ENCODE measurements at places on chromosomes 3 and 15. TPM values are rescaled to one million over a fixed set of nuclear protein-coding genes. Genes with fewer than 3 reads are reported as not detected.

- DNase-seq, result no peak
Observed at GRCh38 chr3:122988508-122988907, 39.1 kb downstream of the SEMA5B start.

- no peak for DNase-seq
Observed at GRCh38 chr3:158152186-158152585, 42.3 kb downstream of the RSRC1 start.

DNA sequence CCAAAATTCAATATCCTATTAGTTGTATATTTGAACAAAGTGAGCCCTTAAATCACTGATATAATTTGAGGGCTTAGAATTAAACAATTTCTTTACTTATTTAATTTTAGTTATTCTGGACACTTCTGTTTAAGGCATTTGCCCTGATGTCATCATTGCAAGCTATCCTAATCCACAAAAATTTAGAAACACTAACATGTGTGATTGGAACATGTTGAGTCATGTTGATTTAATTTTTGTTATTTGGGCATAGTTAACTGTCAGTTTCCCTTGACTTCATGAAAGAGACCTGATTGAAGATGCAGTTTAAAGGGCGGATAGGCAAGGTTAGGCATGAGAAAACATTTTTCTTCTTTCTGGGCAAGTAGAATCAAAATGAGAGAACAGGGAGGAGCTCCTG is 682.6 kb downstream of the ROBO1 start:
- no peak for DNase-seq

GRCh38 chr3:107543666-107544065 is 20.9 kb downstream of the BBX start:
- no peak for DNase-seq

DNA sequence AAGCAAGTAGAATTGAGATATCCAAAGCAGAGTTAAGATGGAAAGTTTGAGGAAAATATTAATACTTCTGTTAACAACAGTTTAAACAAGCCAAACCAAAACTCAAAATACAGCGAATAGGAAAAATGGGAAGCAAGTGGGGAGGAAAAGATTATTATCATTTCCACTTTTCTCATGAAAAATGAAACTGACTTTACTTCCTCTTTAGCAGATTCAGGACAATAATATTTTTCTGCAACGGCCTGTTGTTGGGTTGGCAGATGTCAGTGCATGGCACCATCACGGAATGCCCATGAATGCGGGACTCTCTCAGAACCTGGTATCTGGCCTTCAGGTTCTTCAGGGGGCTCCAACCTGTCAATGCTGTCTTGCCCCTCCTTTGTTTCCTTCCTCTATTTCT is 11.1 kb downstream of the ANKUB1 start:
- no peak for DNase-seq

- DNase-seq, result no peak
Observed at GRCh38 chr3:96731031-96731430, 83.4 kb upstream of the EPHA6 start.

DNA sequence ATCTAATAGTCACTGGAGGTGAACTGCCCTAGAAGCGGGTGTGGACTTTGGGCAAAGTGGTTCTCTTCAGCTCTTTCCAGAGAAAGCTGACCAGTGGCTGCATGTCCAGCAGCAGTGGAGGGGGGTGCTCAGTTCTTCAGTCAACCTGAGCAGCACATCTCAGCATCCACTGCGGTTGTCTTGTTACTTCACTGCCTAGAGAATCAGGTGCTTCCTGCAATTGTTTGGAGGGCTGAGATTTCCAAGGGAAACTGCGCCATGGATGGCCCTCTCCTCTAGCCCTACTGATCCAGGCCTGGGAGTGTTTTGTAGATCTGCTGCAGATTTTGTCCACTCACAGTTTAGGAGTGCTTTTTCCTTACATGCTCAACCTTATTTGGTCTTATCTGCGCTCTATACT is 65.6 kb upstream of the CFAP161 start:
- DNase-seq, result no peak

DNA sequence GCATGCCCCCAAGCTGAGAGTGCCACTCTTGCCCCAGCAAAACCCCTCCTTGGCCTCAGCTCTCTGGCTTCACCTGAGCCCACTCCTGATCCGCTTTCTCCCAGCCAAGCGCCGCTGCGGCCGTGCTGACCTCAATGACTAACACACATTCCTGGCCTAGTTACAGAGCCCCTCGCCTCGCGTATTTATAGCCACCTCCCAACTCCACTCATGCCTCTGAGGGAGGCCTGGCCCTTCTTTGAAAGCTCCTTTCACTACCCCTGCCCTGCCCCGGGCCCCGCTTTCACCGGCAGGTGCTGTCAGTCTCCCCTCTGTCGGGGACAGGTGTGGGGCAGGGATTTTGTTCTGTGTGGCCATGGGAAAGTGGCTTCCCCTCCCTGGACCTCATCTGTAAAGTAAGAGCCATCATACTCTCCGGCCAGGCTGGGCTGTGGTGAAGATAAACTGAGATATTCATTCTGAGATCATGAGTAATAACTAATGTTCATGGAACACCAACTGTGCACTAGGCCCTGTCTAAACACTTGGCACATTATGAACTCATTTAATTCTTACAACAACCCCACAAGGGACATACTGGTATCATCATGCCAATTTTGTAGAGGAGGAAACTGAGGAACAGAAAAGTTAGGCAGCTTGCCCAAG is 13.2 kb upstream of the ATP2B2 start:
- no peak for DNase-seq

DNA sequence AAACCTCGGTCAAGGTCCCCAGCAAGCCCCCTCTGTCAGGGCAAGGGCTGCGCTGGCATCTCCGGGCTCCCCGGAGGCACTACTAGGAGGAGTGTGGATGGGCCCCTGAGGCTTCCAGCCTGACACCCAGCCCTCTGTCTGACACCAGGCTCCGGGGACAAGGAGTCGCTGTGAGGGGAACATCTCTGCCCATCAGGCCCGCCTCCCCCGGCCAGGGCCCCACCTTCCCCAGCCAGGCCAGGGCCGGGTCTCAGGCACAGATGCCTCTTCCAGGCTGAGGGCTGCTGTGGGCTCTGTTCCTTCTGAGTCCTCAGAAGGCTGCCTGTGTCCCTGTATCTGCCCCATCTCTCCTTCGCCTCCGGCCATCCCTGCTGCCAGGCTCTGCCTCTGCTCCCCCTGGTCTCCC is 15.8 kb downstream of the CSPG4 start:
- DNase-seq, result no peak

DNA sequence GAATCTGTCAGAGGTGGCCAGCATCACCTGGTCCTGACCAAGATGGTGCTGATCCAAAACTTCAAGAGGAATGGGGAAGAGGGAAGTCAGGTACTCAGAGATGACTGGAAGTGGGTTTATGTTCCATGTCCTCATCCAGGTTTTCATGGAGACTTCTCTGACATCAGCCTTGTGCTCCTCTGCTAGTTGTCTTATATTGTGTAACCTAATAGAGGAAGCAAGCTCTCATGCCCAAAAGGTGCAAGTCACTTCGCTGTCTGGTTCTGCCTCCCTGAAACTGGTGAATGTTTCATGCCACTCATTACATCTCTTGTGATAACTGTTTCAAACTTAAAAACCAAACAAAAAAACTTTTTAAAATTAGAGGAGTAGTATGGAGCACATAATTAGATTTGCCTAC is 127.2 kb upstream of the MANF start:
- DNase-seq, result no peak

GRCh38 chr3:132488151-132488550 is 70.8 kb downstream of the DNAJC13 start:
- DNase-seq, result no peak

The OR5K1 gene
- not detected for total RNA-seq

The POPDC2 gene
- 2.0 TPM for total RNA-seq

The TRAT1 gene
- total RNA-seq, result 0.51 TPM

The TERC gene
- total RNA-seq, result 3.2 TPM

The CACNA1D gene
- total RNA-seq, result 208 TPM

The RBSN gene
- 25.7 TPM for total RNA-seq
